ENCODE measurements at places on chromosomes 11 and 22.

- DNase-seq, result no peak
Observed at GRCh38 chr22:48423481-48423911, 1404.2 kb downstream of the BRD1 start.

DNA sequence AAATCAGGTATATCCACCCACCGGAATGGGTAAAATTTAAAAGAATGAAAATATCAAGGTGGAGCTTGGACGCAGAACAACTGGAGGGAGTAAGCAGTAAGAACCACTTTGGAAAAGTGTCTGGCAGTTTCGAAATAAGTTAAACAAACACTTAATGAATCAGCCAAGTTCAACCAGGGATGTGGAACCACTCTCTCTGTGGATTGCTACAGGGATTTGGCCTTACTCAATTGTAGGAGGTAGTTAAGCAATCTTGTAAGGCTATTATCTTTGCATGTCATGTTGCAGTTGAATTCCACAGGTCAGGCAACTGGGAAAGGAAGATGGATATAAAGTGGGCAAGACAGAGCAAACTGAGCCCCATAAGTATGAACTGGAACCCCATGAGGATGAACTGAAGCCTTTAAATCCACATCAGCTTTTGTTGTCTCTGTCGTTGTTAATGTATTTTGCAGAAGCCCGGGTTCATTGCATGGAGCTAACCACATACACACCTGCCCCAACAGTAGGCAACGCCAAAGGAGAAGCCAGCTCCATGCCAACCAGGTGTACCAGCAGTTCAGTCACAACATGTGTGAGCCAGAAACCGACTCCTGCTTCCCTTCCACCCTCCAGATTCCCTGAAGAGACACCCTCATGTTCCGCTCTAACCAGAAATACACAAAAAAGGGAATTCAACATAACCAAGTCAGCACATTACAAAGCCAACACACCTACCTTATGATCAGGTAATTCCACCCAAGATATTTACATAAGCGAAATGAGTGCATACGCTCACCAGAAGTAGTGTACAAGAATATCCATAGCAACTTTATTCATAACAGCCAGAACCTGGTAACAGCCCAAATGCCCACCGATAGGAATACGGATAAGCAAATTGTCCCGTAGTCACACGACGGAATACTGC lies 8.0 kb upstream of the SLC43A3 start:
- DNase-seq, result no peak

- no peak for DNase-seq
Observed at GRCh38 chr11:12824281-12825041, 150.2 kb downstream of the TEAD1 start.

- no peak for DNase-seq
Observed at GRCh38 chr11:18994860-18995259, 55.6 kb upstream of the MRGPRX1 start.

GRCh38 chr11:111035746-111036145 lies 209.8 kb upstream of the POU2AF2 start:
- no peak for DNase-seq
